HT-29 (cell line): ENCODE measurements at places on chromosomes 2 and 18. TPM values are rescaled to one million over a fixed set of nuclear protein-coding genes. Genes with fewer than 3 reads are reported as not detected.

LYG1 gene
- total RNA-seq: 0.08 TPM in 1 of 2 replicates, not detected in the other

ALPI gene
- total RNA-seq: not detected in 2 replicates

CYP27C1 gene
- not detected in 2 replicates for total RNA-seq

CXCR4 gene
- total RNA-seq: 4.9 and 5.4 TPM in 2 replicates

FSIP2 gene
- 0.05 and 0.21 TPM in 2 replicates for total RNA-seq

EPAS1 gene
- 20.7 and 24.0 TPM in 2 replicates for total RNA-seq
